Lower lobe of right lung (tissue), 2 donors: ENCODE measurements at places on chromosomes 12 and 14. TPM values are rescaled to one million over a fixed set of nuclear protein-coding genes. Genes with fewer than 3 reads are reported as not detected.
A peak's percentile ranks its signal among the peaks of the same experiment; 100 is the strongest.

The OR6C68 gene
- total RNA-seq, result not detected

The NTN4 gene
- total RNA-seq, result 140 TPM

The VWF gene
- total RNA-seq, result 468 TPM

The IL22 gene
- not detected for total RNA-seq

The C2CD5 gene
- 50.2 TPM for total RNA-seq

The NANOG gene
- not detected for total RNA-seq

The PRPH gene
- total RNA-seq, result 1.0 TPM

GRCh38 chr14:26403760-26404159 lies 194.1 kb downstream of the NOVA1 start:
- H3K4me3 ChIP-seq, result no peak overlapping the region
- H3K4me1 ChIP-seq, result no peaks in the 10 kb centered on the region
- no peaks in the 10 kb centered on the region for H3K27me3 ChIP-seq
- no peak overlapping the region for H3K27ac ChIP-seq
- no peak for DNase-seq

GRCh38 chr12:62481843-62482540 lies 15.4 kb downstream of the MON2 start:
- no peaks in the 10 kb centered on the region for H3K4me1 ChIP-seq
- no peaks in the 10 kb centered on the region for H3K27me3 ChIP-seq
- no peak overlapping the region for H3K27ac ChIP-seq
- no peak overlapping the region for H3K4me3 ChIP-seq
- DNase-seq, result no peak

DNA sequence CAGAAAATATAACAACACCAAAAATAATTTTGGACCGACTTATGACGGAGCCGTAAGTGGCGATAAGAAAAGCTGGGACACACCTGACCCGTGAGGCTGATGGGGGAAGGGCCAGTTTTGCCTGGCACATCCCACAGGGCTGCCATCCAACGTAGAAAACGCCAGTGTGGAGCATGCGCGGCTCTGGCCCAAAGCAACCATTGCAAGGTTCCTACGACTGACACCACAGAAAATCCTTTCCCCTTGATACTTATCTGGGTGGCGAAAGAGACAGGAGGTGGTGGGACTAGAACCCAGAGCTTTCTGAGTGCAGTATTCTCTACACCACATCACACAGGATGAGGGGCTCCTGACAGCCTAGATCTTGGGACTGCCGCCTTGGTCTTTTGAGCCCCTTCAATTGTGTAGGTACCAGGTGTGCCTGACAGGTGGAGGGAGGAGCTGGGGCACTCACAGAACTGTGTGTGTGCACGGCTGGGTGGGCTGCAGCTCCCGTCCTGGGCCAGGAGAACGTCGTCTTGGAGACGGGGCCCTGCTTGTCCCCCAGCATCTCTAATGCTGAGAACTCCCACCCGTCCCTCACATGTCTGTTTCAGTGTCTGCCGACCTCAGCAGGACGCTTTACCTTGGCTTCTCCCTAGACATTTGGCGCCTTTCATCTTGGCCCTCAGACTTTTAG lies 17.4 kb upstream of the CACNA2D4 start:
- no peak for DNase-seq
- peaks cover 11% of the 10 kb centered on the region for H3K4me1 ChIP-seq
- peaks cover 7% of the 10 kb centered on the region for H3K27me3 ChIP-seq
- peaks cover 20% of the 10 kb centered on the region for H3K36me3 ChIP-seq

GRCh38 chr12:72077111-72077820 lies 138.6 kb downstream of the TPH2 start:
- H3K27me3 ChIP-seq, result no peaks in the 10 kb centered on the region
- H3K36me3 ChIP-seq, result no peaks in the 10 kb centered on the region
- H3K4me3 ChIP-seq, result no peak overlapping the region

DNA sequence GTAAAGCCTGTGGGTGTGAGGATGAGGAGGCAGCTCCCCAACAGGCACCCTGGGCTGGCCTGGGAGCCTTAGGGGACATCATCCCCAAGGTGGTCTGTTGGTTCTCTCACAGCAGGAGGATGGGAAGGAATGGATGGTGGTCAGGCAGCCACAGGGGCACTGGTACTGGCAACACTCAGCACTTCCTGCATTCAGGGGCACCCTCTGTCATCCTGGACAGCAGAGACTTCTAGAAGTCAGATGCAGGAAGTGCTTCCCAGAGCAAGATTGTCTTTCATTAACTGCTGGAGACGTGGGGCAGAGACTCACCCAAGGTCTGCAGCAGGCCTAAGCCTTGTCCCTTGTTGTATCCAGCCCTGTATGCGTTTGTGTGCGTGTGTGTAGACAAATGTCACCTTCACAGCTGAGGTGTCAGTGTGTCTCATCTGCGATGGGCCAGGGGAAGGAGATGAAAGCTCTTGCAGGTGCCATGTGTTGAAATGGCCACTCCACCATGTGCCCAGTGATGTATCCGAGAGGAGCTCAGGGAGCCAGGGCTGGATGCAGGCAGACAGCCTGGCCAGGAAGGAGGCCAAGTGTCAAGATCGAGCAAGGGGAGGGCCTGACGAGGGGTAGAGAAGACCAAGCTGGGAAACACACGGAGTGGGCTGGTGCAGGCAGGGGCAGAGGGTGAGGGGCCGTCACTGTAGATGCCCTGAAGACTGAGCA lies 85.1 kb downstream of the PITPNM2 start:
- H3K4me3 ChIP-seq, result no peak overlapping the region
- peaks cover 72% of the 10 kb centered on the region for H3K4me1 ChIP-seq
- H3K27me3 ChIP-seq, result no peaks in the 10 kb centered on the region
- H3K27ac ChIP-seq, result no peak overlapping the region
- H3K36me3 ChIP-seq, result no peaks in the 10 kb centered on the region

GRCh38 chr14:63091394-63091996 lies 46.2 kb upstream of the KCNH5 start:
- no peaks in the 10 kb centered on the region for H3K4me1 ChIP-seq
- H3K4me3 ChIP-seq, result no peak overlapping the region
- DNase-seq, result no peak
- H3K27me3 ChIP-seq, result no peaks in the 10 kb centered on the region
- H3K36me3 ChIP-seq, result no peaks in the 10 kb centered on the region
- no peak overlapping the region for H3K27ac ChIP-seq

DNA sequence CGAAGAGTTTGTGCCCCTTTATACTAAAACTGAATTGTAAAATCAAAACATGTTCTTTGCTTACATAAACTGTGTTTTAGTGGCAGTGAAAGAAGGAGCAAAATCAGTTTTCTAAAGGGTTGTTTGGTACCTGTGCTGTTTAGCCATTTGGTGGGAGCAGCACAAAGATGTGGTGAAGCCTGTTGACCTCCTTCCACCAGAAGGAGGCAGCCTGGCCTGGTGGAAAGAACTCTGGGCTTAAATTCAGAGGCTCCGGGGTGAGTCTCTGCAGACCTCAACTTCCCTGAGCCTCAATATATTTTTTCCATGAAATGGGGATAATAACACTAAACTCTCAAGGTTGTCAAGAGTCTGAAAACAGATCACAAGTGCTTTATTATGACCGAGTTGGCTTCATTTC lies 502.5 kb downstream of the VRK1 start:
- H3K27ac ChIP-seq, result no peak overlapping the region
- no peak for DNase-seq
- H3K4me3 ChIP-seq, result no peak overlapping the region
- H3K36me3 ChIP-seq, result no peaks in the 10 kb centered on the region

DNA sequence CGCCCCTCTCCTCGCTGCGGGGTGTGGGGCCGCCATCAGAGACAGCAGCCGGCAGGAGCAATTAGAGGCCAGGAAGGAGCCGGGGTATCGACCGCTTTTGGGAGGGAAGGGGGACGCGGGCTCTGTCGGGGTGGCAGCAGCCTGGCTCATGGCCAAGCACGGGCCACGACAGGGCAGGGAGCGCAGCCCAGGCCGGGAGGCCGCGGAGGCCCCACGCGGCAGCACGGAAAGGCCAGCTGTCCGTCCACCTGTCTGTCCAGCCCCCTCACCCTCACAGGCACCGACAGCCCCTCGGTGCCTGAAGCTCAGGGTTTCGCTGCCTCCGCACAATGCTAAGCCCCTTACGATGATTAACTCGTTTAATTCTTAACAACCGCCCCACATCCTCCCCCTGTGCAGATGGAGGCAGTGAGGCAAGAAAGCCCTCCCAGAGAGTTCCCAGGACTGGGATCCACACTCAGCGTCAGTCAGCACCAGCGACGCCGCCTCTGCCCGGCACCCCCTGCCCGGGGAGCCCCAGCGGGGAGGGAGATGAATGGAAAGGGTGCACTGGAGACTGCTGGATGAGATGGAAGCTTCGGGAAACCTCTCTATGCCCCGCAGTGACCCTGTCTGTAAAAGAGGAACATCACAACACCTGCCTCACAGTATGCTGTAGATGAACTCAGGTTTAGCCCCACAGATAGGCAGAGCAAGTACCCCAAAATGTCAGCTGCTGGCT lies 23.7 kb downstream of the NCOR2 start:
- no peaks in the 10 kb centered on the region for H3K27me3 ChIP-seq
- peak overlapping the region; percentile 11 for H3K4me3 ChIP-seq
- DNase-seq, result no peak
- H3K4me1 ChIP-seq, result peaks cover 71% of the 10 kb centered on the region
- H3K36me3 ChIP-seq, result no peaks in the 10 kb centered on the region
